ENCODE measurements at places on chromosomes 5 and 9. TPM values are rescaled to one million over a fixed set of nuclear protein-coding genes. Genes with fewer than 3 reads are reported as not detected.
A peak's percentile ranks its signal among the peaks of the same experiment; 100 is the strongest.

PCDHA5 gene
- total RNA-seq, result 0.18 TPM

F12 gene
- total RNA-seq, result 0.80 TPM

SH3GLB2 gene
- 94.7 TPM for total RNA-seq

SPRY4 gene
- total RNA-seq, result 42.7 TPM

DNA sequence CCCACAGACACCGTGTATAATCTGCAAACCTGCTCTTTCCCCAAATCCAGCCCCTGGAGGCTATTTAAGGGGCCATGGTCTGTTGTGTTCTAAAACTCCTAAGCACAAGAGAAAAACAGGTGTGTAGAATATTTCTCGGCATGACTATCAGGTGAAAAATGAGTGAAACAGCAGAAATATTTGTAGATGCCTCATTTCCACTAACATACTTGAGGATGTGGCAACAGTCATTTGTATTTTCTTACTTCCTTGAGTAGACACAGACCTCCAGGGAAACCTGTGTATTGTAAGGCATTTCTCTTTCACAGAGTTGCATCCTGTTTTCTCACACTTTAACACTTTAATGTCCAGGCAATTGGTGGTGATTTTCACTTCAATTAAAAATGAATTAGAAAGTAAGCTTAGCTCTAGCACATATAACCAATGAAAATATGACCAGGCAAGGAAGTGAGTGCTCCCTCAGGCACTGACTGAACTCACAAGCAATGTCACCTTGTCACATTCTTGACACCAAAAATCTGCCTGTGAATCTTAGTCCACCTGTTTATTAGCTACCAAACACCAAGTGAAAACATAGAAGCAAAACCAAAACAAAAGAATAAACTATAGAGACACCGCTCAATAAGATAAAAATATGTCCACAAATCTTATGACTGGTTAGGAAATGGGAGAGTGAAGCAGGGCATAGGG lies 64.4 kb downstream of the DIRAS2 start:
- no peak overlapping the region for H3K27ac ChIP-seq
- H3K36me3 ChIP-seq, result no peaks in the 10 kb centered on the region
- H3K4me3 ChIP-seq, result no peak overlapping the region
- no peaks in the 10 kb centered on the region for H3K27me3 ChIP-seq
- H3K4me1 ChIP-seq, result no peaks in the 10 kb centered on the region

GRCh38 chr5:100430268-100431195 lies 104.6 kb upstream of the FAM174A start:
- H3K4me1 ChIP-seq, result no peaks in the 10 kb centered on the region
- H3K36me3 ChIP-seq, result no peaks in the 10 kb centered on the region
- peak; percentile 43 for DNase-seq
- H3K27me3 ChIP-seq, result no peaks in the 10 kb centered on the region
- H3K4me3 ChIP-seq, result no peak overlapping the region

GRCh38 chr9:31520301-31521085 lies 864.0 kb upstream of the ACO1 start:
- H3K4me1 ChIP-seq, result no peaks in the 10 kb centered on the region
- H3K27ac ChIP-seq, result no peak overlapping the region
- H3K4me3 ChIP-seq, result no peak overlapping the region
- H3K27me3 ChIP-seq, result no peaks in the 10 kb centered on the region

- no peaks in the 10 kb centered on the region for H3K4me1 ChIP-seq
- no peaks in the 10 kb centered on the region for H3K27me3 ChIP-seq
- H3K27ac ChIP-seq, result no peak overlapping the region
- H3K36me3 ChIP-seq, result no peaks in the 10 kb centered on the region
- DNase-seq, result no peak
These were observed 280.5 kb upstream of the VLDLR start for GRCh38 chr9:2341126-2341525.

- peaks cover 14% of the 10 kb centered on the region for H3K36me3 ChIP-seq
- DNase-seq, result no peak
- peaks cover 88% of the 10 kb centered on the region for H3K4me1 ChIP-seq
- peak overlapping the region; percentile 71 for H3K4me3 ChIP-seq
- no peaks in the 10 kb centered on the region for H3K27me3 ChIP-seq
These were observed 13.6 kb downstream of the ITGA1 start for GRCh38 chr5:52801329-52801728.

- no peaks in the 10 kb centered on the region for H3K4me1 ChIP-seq
- H3K4me3 ChIP-seq, result no peak overlapping the region
- DNase-seq, result no peak
- no peak overlapping the region for H3K27ac ChIP-seq
- no peaks in the 10 kb centered on the region for H3K27me3 ChIP-seq
- H3K36me3 ChIP-seq, result no peaks in the 10 kb centered on the region
These were observed 97.3 kb upstream of the SLCO6A1 start for GRCh38 chr5:102596113-102596512.

DNA sequence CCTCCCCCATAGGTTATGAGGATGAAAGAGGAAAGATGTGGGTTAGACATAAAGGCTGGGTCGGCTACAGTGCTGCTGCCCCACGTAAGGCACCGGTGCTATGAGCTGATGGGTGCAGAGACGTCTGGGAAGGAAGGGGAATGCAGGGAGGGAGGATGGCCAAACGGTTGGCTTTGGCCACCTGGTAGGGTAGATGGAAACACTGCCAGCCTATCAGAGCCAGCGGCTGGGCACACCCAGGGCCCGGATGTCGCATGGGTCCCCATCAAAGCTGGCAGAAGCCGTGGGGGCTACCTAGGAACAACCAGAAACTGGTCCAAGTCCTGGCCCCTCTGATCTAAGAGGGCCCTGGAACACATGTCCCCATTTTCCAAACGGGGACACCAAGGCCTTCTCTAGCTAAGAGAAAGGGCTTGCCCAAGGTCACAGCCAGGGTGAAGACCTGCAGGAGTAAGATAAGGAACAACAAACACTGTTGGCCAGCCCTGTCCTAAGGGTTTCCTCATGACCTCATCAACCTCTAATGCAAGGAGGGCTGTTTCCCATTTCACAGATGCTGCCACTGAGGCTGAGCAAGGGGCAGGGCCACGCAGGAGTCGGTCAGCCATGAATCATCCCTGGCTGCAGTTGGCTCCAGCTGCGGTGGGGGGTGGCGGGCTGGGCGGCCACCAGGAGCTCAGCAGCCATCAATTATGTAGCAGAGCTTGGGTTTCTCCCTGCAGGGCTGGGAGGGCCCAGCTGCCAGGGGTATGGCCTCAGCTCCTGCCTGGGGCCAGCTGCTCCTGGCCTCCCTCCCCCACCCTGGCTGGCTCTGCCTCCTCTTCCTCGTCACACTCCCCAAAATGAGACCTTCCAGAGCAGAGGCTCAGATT lies 4.9 kb downstream of the SH3GLB2 start:
- H3K4me1 ChIP-seq, result peaks cover 23% of the 10 kb centered on the region
- H3K27me3 ChIP-seq, result no peaks in the 10 kb centered on the region
- H3K27ac ChIP-seq, result no peak overlapping the region
- no peak overlapping the region for H3K4me3 ChIP-seq
- peaks cover 16% of the 10 kb centered on the region for H3K36me3 ChIP-seq
- DNase-seq, result no peak

- DNase-seq, result no peak
- no peaks in the 10 kb centered on the region for H3K4me1 ChIP-seq
- H3K27ac ChIP-seq, result no peak overlapping the region
- no peak overlapping the region for H3K4me3 ChIP-seq
- H3K36me3 ChIP-seq, result no peaks in the 10 kb centered on the region
These were observed 680.0 kb downstream of the SEMA5A start for GRCh38 chr5:8865686-8866374.

DNA sequence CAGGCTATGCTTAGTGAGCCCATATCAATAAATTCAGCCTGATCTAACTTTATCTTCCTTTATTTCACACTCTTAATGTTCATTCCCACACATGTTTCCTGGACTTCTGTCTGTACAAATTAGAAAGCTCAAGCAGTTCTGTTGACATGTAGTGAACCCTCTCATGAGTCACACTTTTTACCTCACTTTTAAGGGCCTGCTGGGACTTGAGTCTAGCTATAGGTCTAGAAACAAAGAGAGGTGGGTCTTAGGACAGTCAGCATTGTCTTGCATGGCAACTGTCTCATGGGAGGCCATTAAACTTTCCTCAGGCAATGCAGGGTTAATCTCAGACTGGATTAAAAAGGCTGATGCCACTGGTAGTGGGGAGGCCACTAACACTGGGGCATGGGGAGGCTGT lies 8.6 kb upstream of the CCNH start:
- H3K27me3 ChIP-seq, result no peaks in the 10 kb centered on the region
- no peak overlapping the region for H3K4me3 ChIP-seq
- no peak overlapping the region for H3K27ac ChIP-seq
- DNase-seq, result no peak

- H3K36me3 ChIP-seq, result no peaks in the 10 kb centered on the region
- H3K4me3 ChIP-seq, result no peak overlapping the region
- peaks cover 50% of the 10 kb centered on the region for H3K4me1 ChIP-seq
- no peak overlapping the region for H3K27ac ChIP-seq
- no peak for DNase-seq
- no peaks in the 10 kb centered on the region for H3K27me3 ChIP-seq
These were observed 191.7 kb downstream of the AOPEP start for GRCh38 chr9:94918038-94918753.

DNA sequence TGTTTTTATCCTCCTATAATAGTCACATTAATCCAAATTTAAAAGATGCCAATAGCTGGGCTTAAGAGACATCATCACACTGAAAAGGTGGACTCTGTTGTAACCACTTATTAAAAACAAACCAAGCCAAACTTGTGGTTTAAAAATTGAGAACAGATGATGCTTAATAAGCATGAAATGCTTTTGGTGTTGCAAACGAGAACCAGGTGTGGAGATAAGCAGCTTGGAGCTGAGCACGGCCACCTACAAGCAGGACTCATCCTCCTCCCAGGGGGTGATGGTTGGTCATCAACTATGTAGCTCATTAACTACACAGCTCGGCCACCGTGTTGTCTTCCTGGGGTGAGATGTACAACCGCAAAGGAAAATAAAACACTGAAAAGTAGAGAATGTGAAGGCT lies 154.4 kb downstream of the NPR3 start:
- no peaks in the 10 kb centered on the region for H3K36me3 ChIP-seq
- H3K27me3 ChIP-seq, result no peaks in the 10 kb centered on the region
- no peak overlapping the region for H3K4me3 ChIP-seq
- H3K27ac ChIP-seq, result no peak overlapping the region
- DNase-seq, result no peak

GRCh38 chr5:171509467-171509866 lies 90.0 kb downstream of the FGF18 start:
- no peaks in the 10 kb centered on the region for H3K4me1 ChIP-seq
- no peaks in the 10 kb centered on the region for H3K27me3 ChIP-seq
- no peak overlapping the region for H3K27ac ChIP-seq
- H3K4me3 ChIP-seq, result no peak overlapping the region
- H3K36me3 ChIP-seq, result no peaks in the 10 kb centered on the region

DNA sequence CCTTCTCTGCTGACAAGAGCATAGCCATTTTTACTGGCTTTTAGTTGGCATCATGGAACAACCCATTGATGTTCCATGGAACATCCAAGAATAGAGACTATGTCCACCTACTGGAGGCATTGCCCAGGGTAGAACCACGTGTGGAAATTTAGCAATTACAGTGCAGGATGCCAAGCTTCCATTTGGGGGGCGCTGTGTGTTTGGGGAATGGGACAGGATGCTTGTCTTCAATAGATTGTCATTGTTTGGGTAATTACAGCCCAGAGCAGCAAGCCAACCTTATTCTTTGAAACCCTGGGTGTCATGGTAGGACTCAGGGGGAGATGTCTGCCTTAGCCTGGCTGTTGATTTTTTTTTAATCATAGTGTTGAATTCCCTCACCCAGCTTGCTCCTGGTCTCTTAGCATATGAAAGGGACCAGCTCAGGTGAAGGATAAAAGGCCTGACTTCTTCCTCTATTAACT lies 171.1 kb downstream of the DOCK2 start:
- no peak overlapping the region for H3K27ac ChIP-seq
- H3K36me3 ChIP-seq, result peaks cover 6% of the 10 kb centered on the region
- no peak overlapping the region for H3K4me3 ChIP-seq

DNA sequence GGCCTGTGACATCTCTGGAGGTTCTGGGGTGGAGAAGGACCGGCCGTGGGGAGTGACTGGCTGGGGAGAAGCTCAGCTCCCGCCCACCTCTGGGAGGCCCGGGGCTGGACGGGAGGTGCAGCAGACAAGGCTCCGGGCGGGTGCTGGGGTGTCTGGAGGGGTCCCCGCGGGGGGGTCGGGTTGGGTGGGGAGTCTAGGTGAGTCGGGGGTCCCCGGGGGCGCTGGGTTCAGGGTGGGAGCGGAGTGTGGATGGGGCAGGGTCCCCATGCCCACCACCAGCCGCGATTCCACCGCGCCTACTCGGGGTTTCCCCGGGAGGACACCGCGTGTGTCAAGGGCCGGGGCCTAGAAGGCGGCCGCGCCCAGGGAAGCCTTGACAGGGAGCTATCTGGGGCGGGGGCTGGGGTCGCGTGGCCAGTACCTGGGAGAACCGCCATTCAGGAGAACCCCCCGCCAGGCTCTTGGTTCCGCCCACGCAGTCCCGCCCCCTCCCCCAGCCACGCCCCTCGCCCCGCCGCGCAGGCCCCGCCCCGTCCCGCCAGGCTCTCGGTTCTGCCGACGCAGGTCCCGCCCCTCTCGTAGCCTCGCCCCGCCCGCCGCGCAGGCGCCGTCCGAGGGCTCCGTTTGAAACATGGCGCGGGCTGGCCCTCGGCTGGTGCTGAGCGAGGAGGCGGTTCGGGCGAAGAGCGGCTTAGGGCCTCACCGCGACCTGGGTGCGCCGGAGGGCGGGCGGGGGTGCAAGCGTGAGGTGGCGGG lies at the start of gene CEP72:
Gene CEP72, plus strand, starts transcription at position 610 of the 756 bp plus-strand sequence. Its CDS starts 22 bp downstream, at position 632.
- H3K4me1 ChIP-seq, result peaks cover 12% of the 10 kb centered on the region
- H3K36me3 ChIP-seq, result no peaks in the 10 kb centered on the region
- peak; percentile 92 for DNase-seq
- H3K27me3 ChIP-seq, result peaks cover 15% of the 10 kb centered on the region
- peak within 1 kb of the TSS; percentile 92 for H3K4me3 ChIP-seq

DNA sequence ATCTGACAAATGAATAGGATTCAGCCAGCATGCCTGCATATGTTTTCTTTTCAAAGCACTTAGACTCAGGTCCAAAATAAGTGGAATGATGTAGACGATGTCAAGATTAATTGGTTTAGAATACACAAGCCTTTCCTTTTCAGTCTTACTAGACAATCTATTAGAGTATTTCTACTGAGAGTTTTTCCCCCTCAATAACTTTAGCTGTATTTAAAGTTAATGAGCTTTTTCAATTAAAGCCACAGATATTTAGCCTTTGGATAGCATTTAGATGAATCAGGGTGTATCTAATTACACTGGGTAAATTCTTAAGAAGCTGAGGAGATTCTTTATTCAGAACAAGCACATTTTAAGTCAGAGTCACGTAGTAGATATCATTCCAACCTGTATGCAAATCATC lies 198.7 kb upstream of the MPDZ start:
- no peaks in the 10 kb centered on the region for H3K4me1 ChIP-seq
- H3K27ac ChIP-seq, result no peak overlapping the region
- H3K4me3 ChIP-seq, result no peak overlapping the region

DNA sequence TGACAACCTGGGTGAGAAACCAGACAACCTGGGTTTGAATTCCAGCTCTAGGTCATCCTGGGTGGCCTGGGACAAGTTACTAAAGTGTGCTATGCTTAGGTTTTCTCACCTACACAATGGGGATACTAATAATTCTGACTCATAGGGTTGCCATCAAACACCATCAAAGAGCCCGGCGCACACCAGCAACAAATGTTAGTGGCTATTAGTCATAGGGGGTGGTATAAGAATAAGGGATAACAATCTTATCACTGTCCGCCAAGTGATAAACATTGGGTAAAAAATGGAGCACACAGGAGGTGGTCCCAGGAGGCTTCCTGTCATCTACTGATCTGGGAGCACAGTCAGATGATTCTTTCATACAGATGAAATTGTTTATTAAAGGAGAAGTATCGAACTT lies 61.4 kb upstream of the AFAP1L1 start:
- no peaks in the 10 kb centered on the region for H3K36me3 ChIP-seq
- no peak overlapping the region for H3K4me3 ChIP-seq

Data from lower lobe of right lung (tissue), 2 donors.